ENCODE measurements at places on chromosomes 13 and 19. TPM values are rescaled to one million over a fixed set of nuclear protein-coding genes. Genes with fewer than 3 reads are reported as not detected.

Gene SLC25A41
- not detected for total RNA-seq

Gene SPINT2
- 202 TPM for total RNA-seq

Gene ATXN8OS
- total RNA-seq = not detected

Gene GPC6
- 5.5 TPM for total RNA-seq

Gene KLK4
- total RNA-seq = not detected

Gene PRDX2
- total RNA-seq = 101 TPM

Gene LGALS14
- not detected for total RNA-seq

Gene ZNF296
- total RNA-seq = 1.7 TPM

Gene SCN1B
- 9.8 TPM for total RNA-seq

Gene PRR36
- 2.5 TPM for total RNA-seq

Gene ZNF729
- total RNA-seq = not detected

Gene TNFAIP8L1
- total RNA-seq = 11.2 TPM

Gene DCT
- total RNA-seq = 0.18 TPM

Gene ADGRE3
- 25.5 TPM for total RNA-seq

Gene MYO16
- total RNA-seq = 0.24 TPM

Gene TIMM13
- 53.3 TPM for total RNA-seq

Gene SLC10A2
- not detected for total RNA-seq

- H3K27me3 ChIP-seq = no peaks in the 10 kb centered on the region
- no peaks in the 10 kb centered on the region for H3K36me3 ChIP-seq
- H3K4me1 ChIP-seq = no peaks in the 10 kb centered on the region
- no peak overlapping the region for H3K27ac ChIP-seq
- no peak for DNase-seq
- H3K4me3 ChIP-seq = no peak overlapping the region
These were observed 39.7 kb downstream of the TPT1 start for GRCh38 chr13:45301263-45301662.

GRCh38 chr19:30109565-30109964 lies 167.5 kb downstream of the URI1 start:
- H3K4me3 ChIP-seq = no peak overlapping the region
- no peak overlapping the region for H3K27ac ChIP-seq
- no peak for DNase-seq
- H3K4me1 ChIP-seq = no peaks in the 10 kb centered on the region
- H3K36me3 ChIP-seq = no peaks in the 10 kb centered on the region
- peaks cover 8% of the 10 kb centered on the region for H3K27me3 ChIP-seq

GRCh38 chr19:32404933-32405430 lies 588 bp upstream of the DPY19L3 start:
- peak; percentile 77 for DNase-seq
- peak overlapping the region; percentile 99 for H3K27ac ChIP-seq
- H3K4me3 ChIP-seq = peak overlapping the region; percentile 84
- no peaks in the 10 kb centered on the region for H3K27me3 ChIP-seq

DNA sequence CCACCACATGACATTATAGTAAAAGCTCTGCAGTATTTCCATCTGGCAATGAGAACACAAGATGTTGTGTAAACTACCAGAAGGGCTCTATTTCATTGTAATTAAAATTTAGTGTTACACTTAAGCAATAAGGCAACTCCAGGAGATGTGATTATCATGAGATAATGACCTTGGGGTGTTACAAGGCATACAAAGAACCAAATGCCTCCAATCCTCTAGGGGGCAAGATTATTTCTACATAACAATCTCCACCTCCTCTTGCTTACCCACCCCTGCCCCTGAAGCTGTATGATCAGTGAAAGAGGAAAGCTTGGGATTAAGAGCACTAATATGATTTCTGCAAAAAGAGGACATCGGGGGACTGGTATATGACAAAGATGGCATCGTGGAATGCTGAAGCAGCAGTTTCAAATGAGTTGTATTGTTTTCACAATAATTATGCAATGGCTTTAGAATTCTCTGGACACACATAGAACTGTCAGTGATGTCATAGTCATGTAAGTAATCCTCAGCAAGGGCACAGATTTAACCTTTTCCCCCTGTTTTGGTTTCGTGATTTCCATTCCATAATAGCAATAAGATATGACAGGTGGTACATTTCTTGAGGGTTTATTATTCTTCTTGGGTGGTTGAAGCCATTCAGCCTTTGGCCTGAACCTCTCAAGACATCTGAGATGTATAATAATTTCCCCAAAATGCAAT lies 295.3 kb downstream of the MZT1 start:
- H3K36me3 ChIP-seq = no peaks in the 10 kb centered on the region
- H3K27me3 ChIP-seq = no peaks in the 10 kb centered on the region
- H3K4me3 ChIP-seq = no peak overlapping the region
- no peak for DNase-seq
- no peak overlapping the region for H3K27ac ChIP-seq

DNA sequence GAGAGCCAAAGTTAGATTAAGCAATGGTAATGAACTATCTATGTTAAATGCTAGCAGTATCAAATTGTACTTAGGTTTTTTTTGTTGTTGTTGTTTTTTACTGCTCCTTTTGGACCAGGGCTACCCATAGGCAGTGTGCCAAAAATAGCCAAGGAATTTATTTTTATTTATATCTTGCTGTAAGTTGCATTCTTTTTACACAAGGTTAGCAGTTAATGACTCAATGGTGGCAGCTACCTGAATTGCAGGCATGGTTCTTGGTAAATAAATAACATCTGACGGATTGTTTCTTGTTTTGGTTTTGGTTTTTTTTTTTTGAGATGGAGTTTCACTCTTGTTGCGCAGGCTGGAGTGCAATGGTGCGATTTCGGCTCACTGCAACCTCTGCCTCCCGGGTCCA lies 194.8 kb upstream of the TSC22D1 start:
- no peak for DNase-seq
- no peaks in the 10 kb centered on the region for H3K36me3 ChIP-seq
- no peak overlapping the region for H3K4me3 ChIP-seq
- H3K27ac ChIP-seq = no peak overlapping the region
- H3K27me3 ChIP-seq = no peaks in the 10 kb centered on the region

DNA sequence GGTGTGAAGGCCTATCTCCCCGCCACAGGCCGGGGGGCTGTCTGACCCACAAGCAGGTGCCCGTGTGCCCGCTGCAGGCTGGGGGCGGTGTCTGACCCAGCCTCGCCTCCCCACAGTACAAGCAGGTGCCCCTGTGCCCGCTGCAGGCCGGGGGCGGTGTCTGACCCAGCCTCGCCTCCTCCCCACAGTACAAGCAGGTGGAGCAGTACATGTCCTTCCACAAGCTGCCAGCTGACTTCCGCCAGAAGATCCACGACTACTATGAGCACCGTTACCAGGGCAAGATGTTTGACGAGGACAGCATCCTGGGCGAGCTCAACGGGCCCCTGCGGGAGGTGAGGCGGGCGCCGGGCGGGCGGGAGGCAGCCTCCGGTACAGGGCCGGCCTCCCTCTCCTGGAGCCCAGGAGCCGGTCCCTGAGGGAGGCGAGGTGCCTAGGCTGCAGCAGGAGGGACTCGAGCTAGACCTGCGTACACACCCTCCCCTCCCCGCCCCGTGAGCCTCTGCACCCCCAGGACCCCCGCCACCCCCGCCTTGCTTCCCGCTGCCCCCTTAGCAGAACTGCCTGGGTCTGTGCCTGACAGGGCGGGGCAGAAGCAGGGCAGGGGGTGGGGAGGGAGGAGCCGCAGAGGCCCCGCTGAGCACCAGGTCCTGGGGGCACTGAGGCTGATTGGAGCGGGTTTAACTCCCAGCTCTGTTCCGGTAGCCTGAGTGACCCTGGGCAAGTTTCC lies 20.6 kb downstream of the HCN2 start:
- no peaks in the 10 kb centered on the region for H3K27me3 ChIP-seq
- peaks cover 32% of the 10 kb centered on the region for H3K4me1 ChIP-seq
- H3K36me3 ChIP-seq = no peaks in the 10 kb centered on the region
- no peak for DNase-seq
- peak overlapping the region; percentile 75 for H3K27ac ChIP-seq
- H3K4me3 ChIP-seq = peak overlapping the region; percentile 43

GRCh38 chr13:112392719-112393118 lies 16.6 kb downstream of the SPACA7 start:
- no peak overlapping the region for H3K27ac ChIP-seq
- H3K36me3 ChIP-seq = no peaks in the 10 kb centered on the region

DNA sequence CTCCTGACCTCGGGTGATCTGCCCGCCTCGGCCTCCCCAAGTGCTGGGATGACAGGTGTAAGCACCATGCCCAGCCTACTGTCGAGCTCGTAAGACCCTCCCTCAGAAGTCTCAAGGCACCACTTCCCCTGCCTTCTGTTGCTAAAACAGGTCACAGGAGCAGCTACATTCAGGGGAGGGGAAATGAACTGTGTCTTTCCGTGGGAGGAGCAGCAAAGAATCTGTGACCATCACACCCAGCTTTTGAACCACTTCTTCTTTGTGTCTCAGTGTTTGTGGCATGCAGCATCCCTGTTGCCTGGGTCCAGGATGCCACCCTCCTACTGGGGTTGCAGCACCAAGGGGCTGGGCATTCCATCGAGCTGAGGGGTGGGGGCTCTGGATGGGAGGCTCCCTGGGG lies 7.7 kb upstream of the CSNK1G2 start:
- H3K27ac ChIP-seq = no peak overlapping the region
- no peaks in the 10 kb centered on the region for H3K27me3 ChIP-seq
- no peak overlapping the region for H3K4me3 ChIP-seq
- DNase-seq = no peak
- H3K4me1 ChIP-seq = peaks cover 14% of the 10 kb centered on the region

GRCh38 chr19:30719189-30719998 lies 347.2 kb downstream of the ZNF536 start:
- H3K4me1 ChIP-seq = peaks cover 12% of the 10 kb centered on the region
- H3K27ac ChIP-seq = peak overlapping the region; percentile 84
- peak; percentile 64 for DNase-seq
- no peaks in the 10 kb centered on the region for H3K27me3 ChIP-seq

DNA sequence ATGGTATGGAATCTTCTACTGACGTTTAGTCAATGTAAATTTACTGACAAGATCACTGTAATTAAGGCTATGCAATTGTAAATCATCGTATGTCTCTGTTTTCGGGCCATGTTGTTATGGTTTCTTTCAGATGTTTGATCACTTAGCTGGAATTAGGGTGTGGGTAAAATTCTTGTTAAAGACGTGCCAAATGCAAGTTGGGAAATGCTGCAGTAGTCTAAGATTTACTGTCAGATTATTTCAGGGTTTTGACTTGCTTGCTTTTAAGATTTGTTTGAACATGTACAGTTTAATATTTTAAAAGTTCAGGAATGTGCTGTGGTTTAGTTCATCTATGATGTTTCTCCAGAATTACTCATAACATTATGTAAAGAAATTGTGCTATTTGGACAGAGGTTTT lies 10.8 kb downstream of the NDFIP2 start:
- H3K4me3 ChIP-seq = no peak overlapping the region
- no peak for DNase-seq
- H3K27ac ChIP-seq = peak overlapping the region; percentile 54
- H3K27me3 ChIP-seq = no peaks in the 10 kb centered on the region

- DNase-seq = no peak
- H3K36me3 ChIP-seq = no peaks in the 10 kb centered on the region
- H3K4me3 ChIP-seq = no peak within 1 kb of the TSS
- H3K27me3 ChIP-seq = peaks cover 11% of the 10 kb centered on the region
- H3K4me1 ChIP-seq = no peaks in the 10 kb centered on the region
These were observed at the start of gene TEX26 for GRCh38 chr13:30932481-30933353. Gene TEX26 (plus strand): TSS chr13:30932656. CDS start chr13:30932716, 60 bp downstream.

DNA sequence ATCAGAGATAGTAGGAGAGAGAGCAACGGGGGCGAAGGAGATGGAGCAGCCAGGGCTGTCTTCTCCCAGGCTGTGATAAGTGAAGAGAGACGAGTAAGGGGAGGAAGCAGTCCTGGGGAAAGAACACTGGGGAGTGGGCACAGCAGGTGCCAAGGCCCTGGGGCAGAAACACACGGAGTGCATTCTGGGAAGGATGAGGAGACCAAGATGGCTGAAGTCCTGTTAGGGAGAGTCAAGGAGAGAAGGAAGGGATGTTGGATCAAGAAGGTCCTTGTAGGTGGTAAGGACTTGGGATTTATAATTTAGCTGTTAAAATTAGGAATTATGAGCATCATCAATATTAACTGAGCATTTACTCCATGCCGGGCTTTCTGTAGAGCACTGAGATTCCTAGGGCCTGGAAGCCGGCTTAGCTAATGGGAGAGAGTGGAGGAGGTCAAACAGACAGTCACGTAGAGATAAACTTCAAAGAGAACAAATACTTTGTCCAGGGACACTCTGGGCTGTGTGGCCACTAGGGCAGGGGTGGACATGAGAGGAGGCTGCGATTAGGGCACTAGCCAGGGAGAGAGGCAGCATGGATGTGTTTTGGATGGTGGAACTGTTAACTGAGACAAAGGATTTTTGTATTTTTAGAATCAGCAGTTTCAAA lies 134.2 kb upstream of the PEG3 start:
- no peak for DNase-seq
- no peaks in the 10 kb centered on the region for H3K4me1 ChIP-seq
- H3K36me3 ChIP-seq = no peaks in the 10 kb centered on the region
- H3K4me3 ChIP-seq = no peak overlapping the region
- no peaks in the 10 kb centered on the region for H3K27me3 ChIP-seq
- H3K27ac ChIP-seq = no peak overlapping the region

GRCh38 chr19:3986260-3987041 lies 1.2 kb upstream of the EEF2 start:
- H3K4me3 ChIP-seq = peak overlapping the region; percentile 91
- no peaks in the 10 kb centered on the region for H3K27me3 ChIP-seq
- peaks cover 48% of the 10 kb centered on the region for H3K4me1 ChIP-seq
- peak overlapping the region; percentile 95 for H3K27ac ChIP-seq
- no peak for DNase-seq

DNA sequence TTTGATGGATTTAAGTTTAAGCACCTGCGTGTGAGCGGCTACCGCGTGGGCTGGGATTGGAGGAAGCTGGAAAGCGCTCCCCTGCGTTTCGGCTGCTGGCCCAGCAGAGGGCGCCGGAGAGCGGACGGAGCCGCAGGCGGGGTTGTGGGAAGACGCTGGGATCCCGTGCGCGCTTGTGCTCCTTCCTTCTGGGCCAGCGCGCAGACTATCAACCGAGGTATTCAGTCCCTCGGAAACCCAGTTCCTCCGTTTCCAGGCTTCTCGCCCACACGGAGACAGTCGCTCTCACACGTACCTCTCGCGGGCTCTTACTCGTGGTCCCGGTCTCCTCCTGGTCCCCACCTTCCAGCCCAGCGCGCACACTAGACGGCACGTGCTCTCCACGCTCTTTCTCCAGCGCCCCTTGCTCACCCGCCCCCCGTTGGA lies 28.8 kb downstream of the EPN1 start:
- no peaks in the 10 kb centered on the region for H3K4me1 ChIP-seq
- no peaks in the 10 kb centered on the region for H3K27me3 ChIP-seq
- no peak for DNase-seq
- H3K4me3 ChIP-seq = no peak overlapping the region
- peaks cover 16% of the 10 kb centered on the region for H3K36me3 ChIP-seq

DNA sequence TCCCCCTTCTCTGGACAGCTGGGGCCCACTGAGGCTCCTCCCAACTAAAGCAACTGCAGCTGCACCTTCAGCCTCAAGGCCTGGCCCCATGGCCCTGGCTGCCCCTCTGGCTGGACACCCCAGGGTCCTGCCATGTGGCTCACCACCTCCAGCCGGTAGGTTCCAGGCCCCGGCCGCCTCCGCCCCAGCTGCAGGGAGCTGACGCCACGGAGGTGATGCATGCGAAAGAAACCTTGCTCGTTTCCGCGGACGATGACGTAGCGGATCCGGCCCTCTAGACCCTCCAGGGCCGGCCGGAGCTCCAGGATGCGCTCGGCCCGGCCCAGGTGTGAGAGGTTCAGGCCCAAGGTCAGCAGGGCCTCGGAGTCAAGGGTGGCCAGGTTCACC lies 13.3 kb downstream of the CCL25 start:
- no peak overlapping the region for H3K27ac ChIP-seq
- no peaks in the 10 kb centered on the region for H3K4me1 ChIP-seq
- no peaks in the 10 kb centered on the region for H3K36me3 ChIP-seq

GRCh38 chr13:24660023-24660741 lies 20.0 kb upstream of the ATP12A start:
- no peaks in the 10 kb centered on the region for H3K4me1 ChIP-seq
- no peak for DNase-seq
- H3K36me3 ChIP-seq = no peaks in the 10 kb centered on the region
- H3K27me3 ChIP-seq = no peaks in the 10 kb centered on the region
- H3K4me3 ChIP-seq = no peak overlapping the region

All from lower lobe of right lung (tissue), 2 donors.